CD8-positive, alpha-beta T cell (primary cell): ENCODE measurements at places on chromosomes 3 and 15. TPM values are rescaled to one million over a fixed set of nuclear protein-coding genes. Genes with fewer than 3 reads are reported as not detected.

- DNase-seq: no peak
Measured at GRCh38 chr3:118556983-118557382, 477.7 kb downstream of the IGSF11 start.

- DNase-seq: no peak
Measured at GRCh38 chr3:188026191-188026968, 127.6 kb upstream of the LPP start.

GRCh38 chr3:50157827-50158529 is 2.9 kb downstream of the SEMA3F start:
- no peak for DNase-seq

DNA sequence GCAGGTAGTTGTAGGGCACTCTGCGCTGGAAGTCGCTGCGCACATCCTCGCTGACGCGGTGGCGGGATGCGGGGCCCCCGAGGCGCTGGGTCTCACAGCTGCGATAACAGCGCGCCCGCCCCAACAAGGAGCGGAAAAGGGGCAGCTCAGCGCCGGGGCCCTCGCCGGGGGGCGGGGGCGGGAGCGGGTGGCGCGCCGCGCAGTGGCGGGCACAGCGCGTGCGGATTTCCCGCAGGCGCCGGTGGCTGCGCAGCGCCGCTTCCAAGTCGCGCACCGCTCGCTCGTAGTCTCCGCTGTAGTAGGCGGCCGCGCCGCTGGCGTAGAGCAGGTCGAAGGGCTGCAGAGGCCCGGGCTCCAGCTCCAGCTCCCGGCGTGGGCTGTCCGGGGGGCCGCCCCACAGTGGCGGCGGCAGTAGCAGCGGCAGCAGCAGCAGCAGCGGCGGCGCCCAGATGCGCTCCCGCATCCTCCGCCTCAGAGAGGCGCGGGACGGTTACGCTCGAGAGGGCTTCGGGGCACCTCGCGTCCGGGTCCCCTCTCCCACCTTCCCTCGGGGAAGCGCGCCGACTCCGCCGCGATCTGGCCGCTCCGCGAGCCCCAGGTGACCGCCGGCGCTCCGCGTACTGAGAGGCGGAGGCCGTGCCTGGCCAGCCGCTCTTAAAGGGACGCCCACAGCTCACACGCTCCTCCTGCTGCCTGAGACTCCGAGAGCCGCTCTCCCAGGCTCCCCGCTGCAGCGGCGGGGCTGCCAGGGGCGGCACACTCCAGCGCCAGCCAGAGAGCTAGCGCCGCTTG is at the start of gene P3H2:
Gene P3H2 (minus strand): TSS at position 629 of the 792 bp plus-strand sequence. CDS start 166 bp downstream, at position 463.
- DNase-seq: no peak

- DNase-seq: no peak
Measured at GRCh38 chr3:118782755-118783202, 251.9 kb downstream of the IGSF11 start.

Gene ZKSCAN7
- 0.68 TPM for total RNA-seq

Gene KLHL40
- not detected for total RNA-seq

Gene KLHL18
- total RNA-seq: 61.6 TPM

Gene CLDN16
- total RNA-seq: not detected

Gene INSYN1
- not detected for total RNA-seq
